ENCODE measurements at places on chromosomes 11 and 22.

DNA sequence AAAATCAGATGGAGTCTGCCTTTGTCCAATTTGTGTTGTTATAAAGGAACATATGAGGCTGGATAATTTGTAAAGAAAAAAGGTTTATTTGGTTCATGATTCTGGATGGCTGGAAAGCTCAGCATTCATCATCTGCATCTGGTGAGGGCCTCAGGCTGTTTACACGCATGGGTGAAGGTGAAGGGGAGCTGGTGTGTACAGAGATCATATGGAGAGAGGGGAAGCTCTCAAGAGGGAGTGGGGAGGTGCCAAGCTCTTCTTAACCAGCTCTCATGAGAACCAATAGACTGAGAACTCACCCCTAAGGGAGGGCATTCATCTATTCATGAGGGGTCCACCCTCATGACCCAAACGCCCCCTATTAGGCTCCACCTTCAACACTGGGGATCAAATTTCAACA, 40.0 kb downstream of the NEU3 start:
- no peak for DNase-seq

- DNase-seq: no peak
Observed at GRCh38 chr11:44637487-44637886, 72.0 kb downstream of the CD82 start.

GRCh38 chr11:115325523-115325922, 178.7 kb downstream of the CADM1 start:
- no peak for DNase-seq

DNA sequence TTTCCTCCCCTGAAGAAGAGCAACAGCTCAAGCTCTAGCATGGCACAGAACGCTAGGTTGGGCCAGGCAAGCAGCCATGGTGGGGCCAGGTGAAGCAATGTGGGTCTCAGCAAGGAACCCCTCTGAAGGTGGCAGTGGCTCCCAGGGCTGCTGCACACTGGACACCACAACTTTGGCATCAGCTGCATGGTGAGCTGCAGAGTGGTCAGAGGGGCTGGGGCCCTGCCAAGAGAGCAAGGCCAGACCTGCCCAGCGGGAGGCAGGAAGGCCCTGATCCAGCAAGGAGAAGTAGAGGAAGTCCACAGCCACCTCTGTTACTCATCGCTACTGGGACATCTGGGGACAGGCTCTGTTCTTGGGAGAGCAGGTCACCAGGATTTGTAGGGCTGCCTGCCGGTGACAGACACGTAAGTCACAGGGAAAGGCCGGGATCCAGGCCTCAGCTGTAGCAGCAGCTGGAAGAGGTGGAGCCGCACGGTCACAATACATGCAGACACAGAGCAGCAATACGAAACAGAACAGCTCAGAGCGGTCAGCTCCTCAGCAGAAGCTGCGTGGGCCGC, 12.4 kb downstream of the CYB561A3 start:
- no peak for DNase-seq

DNA sequence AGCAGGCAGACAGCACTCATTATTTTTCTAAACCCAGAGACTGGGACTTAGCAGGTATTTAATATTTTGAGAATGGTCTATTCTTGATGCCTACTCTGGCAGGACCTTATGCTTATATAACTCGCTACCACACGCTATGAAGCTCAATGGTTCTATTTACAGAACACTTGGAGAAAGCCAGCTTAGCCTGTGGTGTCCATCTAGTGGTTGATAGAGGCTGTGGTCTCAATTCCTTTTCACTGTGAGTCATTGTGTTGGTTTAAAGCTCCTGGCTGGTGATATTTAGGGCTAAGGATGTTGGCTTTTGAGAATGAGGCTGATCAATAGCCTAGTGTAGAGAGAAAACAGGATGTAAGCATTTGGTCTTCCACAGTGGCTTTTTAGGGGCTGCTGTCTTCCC, 206.4 kb downstream of the DBX1 start:
- DNase-seq: no peak
